Left cardiac atrium (tissue), 4 donors: ENCODE measurements at places on chromosomes 11 and 22.

GRCh38 chr11:16902182-16902581 is 112.0 kb downstream of the PLEKHA7 start:
- DNase-seq, result no peak

- no peak for DNase-seq
These were observed 156.0 kb upstream of the CADM1 start for GRCh38 chr11:115660030-115660805.

- no peak for DNase-seq
These were observed 66.0 kb upstream of the PAX6 start for GRCh38 chr11:31877083-31877482.

DNA sequence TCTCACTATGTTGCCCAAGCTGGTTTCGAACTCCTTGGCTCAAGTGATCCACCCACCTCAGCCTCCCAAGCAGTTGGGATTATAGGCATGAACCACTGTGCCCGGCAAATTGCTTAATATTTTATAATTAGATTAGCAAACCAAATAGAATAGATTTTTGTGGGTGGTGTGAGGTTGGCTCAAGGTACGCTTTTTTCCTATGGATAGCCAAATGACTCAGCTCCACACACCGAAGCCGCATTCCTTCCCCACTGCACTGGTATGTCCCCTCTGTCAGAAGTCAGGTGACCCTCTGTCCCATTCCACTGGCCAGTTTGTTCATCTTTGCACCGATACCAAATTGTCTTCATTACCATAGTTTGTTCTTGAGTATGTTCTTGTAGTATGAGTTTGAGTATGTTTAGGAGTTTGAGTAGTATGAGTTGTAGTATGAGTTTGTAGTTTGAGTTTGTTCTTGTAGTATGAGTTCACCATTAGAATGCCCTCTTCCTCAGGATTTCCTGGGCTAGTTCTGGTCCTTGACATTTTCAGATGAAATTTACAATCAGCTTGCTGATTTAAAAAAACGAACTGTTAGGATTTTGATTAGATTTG is 19.4 kb downstream of the SUSD2 start:
- no peak for DNase-seq

- DNase-seq, result no peak
These were observed 421.4 kb upstream of the CADM1 start for GRCh38 chr11:115925568-115926090.

DNA sequence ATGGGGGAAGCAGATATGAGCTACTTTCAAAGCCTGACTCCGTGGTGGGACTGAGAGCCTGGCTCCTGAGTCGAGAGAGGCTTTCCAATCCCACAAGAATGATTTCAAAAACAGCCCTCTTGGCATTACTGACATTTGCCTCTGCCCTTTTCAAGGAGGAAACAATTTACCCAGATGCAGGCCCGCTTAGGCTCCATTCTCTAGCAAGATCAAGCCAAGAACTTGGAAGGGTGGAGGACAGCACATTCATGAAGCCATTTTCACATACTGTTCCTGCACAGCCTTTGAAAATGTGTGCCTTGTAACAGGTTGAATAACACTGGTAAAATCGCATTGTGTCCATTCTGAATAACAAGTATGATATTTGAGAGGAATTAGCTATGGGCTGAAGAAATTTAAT is 58.2 kb upstream of the EED start:
- no peak for DNase-seq

GRCh38 chr11:66489636-66490035 is 9.4 kb downstream of the DPP3 start:
- DNase-seq, result no peak

- peak; percentile 88 for DNase-seq
These were observed 132.4 kb downstream of the MN1 start for GRCh38 chr22:27668828-27669797.

- DNase-seq, result no peak
These were observed 16.9 kb downstream of the GAB2 start for GRCh38 chr11:78400702-78401101.

DNA sequence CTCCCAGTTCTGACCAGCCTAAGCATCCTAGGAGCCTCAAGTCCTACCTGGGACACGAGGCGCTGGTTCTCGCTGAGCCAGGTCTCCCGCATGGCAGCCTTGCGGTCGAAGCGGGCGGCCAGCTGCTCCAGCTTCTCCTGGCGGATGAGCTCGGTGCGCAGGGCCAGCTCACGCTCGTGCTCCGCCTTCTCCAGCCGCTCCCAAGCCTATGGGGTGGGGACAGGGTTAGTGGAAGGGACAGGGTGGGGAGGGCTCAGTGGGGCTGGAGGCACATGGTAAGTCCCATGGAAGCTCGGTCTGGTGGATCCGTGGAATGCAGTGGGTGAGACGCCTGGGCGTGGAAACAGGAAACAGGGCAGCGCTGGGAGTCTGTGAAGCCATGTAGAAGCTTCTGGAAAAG is 20.9 kb downstream of the SPTBN2 start:
- DNase-seq, result no peak

DNA sequence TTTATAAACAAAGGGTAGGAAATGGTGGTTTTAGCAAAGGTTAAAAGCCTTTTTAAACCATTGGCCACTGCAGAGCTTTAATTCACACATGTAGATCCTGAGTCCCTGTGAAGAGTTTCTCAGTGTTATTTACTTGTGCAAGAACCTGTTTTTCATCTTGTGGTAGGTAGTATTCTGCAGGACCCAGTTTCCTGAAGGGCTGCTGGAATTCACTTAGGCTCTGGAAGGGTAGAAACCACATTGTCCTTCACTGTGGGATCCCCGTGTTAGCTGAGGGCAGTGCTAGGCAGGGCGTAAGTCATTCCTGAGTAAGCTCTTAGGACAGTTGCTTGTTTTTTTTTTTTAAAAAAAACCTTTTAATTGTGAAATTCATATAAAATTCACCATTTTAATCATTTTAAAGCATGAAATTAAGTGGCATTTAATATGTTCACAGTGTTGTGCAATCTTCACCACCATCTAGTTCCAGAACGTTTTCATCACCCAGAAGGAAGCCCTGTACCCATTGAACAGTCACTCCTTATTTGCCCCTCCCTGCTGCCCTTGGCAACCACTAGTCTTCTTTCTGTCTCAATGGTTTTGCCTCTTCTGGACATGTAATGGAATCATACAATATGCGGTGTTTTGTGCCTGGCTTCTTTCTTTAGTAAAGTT is 77.7 kb downstream of the C22orf31 start:
- no peak for DNase-seq

DNA sequence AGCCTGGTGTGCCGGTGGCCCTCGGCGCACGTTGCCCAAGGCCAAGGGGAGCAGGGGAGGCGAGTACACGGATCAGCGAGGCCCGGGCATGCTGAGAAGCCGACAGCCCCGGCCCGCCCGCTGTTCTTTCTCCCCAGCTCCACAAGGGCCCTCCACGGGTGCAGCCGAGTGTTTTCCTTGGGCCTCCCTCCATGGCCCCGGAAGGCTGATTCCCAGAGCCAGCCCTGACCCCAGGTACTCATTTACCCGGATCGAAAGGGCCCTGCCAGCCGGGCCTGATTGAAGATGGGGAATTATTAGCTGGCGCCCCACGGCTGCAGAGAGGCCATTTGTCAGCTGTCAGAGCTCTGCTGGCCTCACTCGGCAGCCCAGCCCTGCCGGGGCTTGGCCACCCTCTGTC is 53.1 kb downstream of the WNT7B start:
- no peak for DNase-seq

DNA sequence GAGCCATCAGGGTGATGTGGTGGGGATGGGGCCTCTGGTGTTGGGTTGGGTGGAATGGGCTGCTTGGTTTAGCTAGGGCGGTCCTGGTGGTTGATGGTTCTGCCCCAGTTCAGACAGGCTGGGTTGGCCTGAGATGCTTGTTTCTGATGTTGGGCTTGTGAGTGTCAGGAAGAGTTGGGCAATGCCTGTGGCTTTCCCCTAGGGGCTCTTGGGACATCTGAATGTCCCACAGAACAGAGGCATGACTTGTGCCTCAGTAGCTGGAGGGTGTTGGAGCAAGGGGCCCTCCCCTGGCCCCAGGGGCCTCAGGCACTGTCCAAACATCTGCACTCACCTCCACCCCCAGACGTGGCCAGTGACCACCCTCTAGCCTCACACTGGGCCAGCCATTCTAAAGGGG is 14.0 kb upstream of the CTSD start:
- no peak for DNase-seq

DNA sequence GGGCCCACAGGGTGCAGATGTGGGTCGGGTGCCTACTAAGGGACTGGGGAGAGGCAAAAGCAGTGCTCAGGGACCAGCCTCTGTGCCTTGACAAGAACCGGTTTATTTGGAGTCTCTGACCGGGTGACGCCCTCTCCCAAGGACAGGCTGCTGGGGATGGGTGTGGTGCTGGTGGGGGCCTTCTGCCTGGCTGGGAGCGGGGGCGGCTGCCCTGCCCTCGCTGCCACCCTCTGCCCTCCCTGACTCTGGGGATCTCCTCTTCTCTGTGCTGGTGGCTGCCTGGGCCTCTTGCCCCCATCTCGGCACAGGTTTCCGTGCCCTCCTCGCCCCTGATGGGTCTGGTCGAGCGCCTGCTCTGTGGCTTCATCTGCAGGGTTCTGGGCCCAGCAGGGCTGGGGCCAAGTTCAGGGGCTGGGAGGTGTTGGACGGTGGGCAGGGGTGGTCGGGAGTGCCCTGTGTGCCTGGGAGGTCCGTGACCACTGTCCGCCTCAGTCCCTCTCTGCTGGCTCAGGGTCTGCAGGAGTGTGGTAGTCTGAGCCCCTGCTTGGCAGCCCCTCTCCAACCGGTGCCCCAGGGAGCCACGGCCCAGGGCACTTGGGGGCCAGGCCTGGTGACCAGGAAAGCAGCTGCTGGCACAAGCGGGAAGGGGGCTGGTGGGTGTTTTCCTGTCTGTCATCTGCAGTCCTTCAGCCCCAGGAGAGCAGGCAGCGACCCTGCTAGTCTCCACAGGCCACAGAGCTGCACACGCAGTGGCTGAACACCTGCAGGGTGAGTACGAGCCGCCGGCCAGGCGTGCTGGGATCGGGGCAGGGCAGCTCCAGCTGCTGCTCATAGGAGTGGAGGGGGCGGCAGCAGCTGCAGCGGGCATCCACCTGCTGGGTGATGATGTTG is 23.5 kb downstream of the MUC6 start:
- DNase-seq, result no peak

- DNase-seq, result no peak
These were observed 69.7 kb upstream of the ZBED5 start for GRCh38 chr11:10927538-10927937.

GRCh38 chr22:29758068-29758622 is 8.7 kb downstream of the ZMAT5 start:
- DNase-seq, result no peak

- no peak for DNase-seq
These were observed 138.7 kb downstream of the TRIM29 start for GRCh38 chr11:119999220-119999619.

- DNase-seq, result peak; percentile 55
These were observed 40.3 kb downstream of the TPBGL start for GRCh38 chr11:75280770-75281468.

GRCh38 chr22:21977814-21978213 is 4.8 kb downstream of the TOP3B start:
- DNase-seq, result no peak

DNA sequence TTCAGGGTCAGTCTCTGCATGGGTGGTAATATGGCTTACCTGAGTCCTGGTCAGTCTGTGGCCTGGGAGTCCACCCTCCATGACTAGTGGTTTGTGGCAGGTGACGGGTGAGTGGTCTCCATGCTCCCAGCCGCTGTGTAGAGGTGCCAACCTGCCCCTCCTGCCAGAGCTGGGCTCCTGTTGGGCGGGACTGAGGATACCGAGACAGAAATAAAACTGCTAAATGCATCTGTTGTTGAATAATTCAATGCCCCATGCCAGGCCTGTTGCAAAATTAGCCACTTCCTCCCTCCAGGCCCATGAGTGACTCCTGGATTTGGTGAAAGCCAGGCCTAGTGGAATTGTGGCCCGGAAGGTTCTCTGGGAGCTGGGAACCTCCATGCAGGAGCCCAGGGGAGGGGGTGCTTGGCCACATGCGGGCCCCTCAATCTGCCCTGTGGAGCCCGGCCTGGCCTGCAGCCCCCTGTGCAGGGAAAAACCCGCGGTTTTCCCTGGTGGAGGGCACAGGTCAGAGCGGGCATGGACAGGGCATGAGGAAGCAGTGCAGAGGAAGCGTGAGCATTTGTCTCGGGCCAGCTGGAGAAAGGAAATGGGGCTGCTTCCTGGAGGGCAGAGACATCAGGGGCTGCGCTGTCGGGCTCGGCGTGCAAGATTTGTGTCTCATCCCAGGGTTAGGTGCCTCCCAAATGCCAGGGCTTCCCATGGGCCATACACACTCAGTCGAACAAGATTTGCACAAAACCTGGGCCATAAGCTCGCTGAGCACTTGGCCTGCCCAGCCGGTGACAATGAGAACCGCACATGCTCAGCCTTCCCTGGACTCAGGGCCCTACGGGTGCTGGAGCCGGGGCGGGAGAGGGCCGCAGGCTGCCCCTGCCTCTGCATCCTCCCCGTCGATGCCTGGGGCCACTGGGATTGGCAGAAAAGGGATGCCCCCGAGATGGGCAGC is 66.9 kb downstream of the KCNQ1 start:
- DNase-seq, result peak; percentile 39

- DNase-seq, result no peak
These were observed 1004.1 kb downstream of the OPCML start for GRCh38 chr11:132528181-132528580.

- no peak for DNase-seq
These were observed at the start of gene TRPM5 for GRCh38 chr11:2443881-2444820. Gene TRPM5, minus strand, starts transcription at chr11:2444514. Its CDS starts 21,478 bp downstream, at chr11:2423036.

DNA sequence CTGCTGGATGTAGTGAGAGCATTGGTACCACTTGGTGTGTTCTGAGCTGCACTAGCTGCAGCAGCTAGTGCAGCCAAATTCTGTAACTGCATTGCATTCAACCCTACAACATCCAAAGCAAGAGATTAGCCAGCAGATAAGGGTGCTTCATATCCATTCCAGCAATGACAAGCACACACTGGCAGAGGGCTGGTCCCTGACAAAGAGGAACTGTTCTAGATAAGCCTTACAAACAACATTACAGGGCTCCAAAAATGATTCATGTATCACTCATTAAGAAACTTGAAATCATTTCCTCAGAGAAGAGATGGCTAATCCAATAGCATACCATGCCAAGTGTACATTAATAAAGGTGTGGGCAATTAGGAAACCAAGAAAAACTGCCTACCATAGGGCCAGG is 28.4 kb upstream of the RAPSN start:
- DNase-seq, result no peak

DNA sequence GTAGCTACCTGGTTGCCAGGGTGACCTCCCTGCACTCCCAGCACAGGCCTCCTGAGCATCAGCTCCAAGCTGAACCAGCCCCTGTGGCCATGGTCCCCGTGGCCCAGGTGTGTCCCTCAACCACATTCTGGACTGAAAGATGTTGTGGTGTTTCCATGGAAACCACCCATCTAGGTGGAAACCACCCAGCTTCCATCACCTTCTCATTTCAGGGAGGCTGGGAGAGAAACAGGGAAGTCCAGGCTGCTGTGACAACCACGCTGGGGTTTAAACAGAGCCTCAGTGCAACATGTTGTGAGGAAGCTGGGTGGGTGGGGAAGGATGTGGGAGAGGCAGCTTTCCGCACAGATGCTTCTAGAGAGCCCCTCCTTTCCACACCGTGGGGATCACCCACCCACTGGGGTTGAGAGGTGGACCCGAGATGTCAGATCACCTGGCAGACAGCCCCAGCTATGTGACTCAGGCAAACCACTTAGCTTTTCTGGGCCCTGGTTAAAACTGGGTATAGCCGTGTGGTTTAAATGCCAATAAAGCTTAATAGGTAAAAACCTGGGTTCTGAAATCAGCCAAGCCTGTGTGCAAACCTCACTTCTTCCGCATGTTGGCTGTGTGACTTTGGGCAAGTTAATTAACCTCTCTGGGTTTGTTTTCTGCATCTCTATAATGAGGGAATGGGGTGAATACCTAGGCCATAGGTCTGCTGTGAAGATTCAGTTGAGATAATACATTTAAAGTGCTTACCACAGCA is 46.4 kb downstream of the CD82 start:
- DNase-seq, result no peak
